ENCODE measurements at places on chromosomes 13 and 19. TPM values are rescaled to one million over a fixed set of nuclear protein-coding genes. Genes with fewer than 3 reads are reported as not detected.

Gene PRSS57
- total RNA-seq: not detected

Gene MADCAM1
- 0.74 TPM for total RNA-seq

Gene SCEL
- total RNA-seq: 102 TPM

Gene ZNF253
- 22.6 TPM for total RNA-seq

DNA sequence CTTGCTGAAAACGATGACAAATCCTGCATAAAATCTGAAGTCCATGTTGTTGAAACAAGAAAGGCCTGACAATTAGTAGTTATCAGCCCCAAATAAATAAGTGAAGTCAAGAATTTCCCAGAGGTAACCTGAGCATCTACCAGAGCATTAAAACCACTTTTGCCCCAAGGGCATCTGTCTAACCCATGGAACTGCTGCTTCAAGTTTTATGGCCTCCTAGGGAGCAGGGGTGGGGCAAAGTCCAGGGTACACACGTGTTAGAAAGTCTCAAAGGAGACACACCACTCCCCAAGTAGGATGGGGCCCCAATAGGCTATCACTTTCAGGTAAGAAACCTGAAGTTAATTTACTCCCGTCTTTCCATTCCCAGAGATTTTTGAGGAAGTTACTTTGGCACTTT is 81.1 kb downstream of the CACNA1A start:
- no peak for DNase-seq

- no peak for DNase-seq
Observed at GRCh38 chr13:76809389-76809788, 76.8 kb downstream of the KCTD12 start.

- DNase-seq: no peak
Observed at GRCh38 chr19:40827386-40828247, 22.6 kb downstream of the CYP2A6 start.

GRCh38 chr19:52692431-52693008 is 42.3 kb downstream of the ZNF611 start:
- DNase-seq: no peak

DNA sequence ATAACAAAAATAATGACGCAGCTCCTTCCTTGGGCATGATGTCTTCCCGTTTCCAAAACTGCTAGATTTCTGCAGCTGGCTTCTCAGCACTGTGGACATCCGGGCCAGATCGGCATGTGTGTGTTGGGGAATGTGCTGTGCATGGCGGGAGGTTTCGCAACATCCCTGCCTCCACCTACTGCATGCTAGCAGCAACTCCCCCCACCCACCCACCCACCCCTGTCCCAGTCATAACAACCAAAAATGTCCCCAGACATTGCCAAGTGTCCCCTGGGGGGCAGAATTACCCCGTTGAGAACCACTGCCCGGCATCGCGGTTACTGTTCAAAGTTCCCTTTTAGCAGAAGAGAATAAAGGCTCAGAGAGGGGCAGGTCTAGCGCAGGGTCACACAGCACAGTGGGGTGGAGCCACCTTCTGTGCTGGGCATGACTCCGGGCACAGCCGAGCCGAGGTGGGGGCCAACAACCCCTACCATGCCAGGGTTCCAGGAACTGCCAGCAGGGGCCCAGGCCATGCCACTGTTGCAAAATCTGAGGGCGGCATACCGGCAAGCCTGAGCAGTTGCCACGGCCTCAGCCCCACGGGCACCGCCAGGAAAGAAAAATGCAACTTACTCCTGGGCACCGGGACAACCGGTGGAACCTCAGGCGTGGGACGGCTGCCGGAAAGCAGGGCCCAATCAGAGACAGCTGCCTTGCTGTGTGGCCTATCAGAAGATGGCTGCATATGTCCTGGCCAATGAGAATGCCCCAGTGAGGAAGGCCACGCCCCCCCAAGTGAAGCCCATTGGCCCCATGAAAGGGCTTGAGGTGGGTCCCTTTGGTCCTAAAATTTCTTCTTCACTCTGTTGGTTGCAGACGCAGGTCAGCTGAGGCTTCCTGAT is 22.5 kb upstream of the NFIC start:
- no peak for DNase-seq

DNA sequence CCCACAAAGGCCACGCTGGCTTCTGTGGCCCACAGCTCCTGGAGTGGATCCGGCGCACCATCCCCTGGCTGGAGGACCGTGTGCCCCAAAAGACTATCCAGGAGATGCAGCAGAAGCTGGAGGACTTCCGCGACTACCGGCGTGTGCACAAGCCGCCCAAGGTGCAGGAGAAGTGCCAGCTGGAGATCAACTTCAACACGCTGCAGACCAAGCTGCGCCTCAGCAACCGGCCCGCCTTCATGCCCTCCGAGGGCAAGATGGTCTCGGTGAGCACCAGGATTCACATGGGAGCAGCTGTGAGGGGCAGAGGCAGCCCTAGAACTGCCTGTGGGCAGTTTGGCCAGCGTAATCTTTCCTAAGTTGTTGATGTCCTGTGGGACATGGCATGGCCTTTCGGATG is 27.2 kb downstream of the CAPN12 start:
- no peak for DNase-seq

DNA sequence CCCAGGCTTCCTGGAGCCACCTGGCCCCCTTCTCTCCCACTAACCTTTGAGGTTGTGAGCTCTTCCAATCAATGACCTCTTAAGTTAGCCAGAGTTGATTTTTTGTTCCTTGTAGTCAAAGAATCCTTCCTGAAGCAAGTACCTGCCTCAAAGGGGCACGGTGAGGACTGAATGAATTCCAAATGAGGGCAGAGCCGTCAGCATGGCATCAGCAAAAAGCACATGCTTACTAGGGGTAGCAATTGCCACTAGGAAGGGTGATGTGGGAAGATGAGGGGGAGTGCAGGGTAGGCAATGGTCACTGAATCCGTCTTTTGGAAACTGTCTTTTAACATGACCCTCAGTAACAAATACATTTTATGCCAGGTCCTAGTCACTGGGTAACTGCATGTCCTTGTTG is 15.6 kb upstream of the DHRS12 start:
- DNase-seq: no peak

- DNase-seq: no peak
Observed at GRCh38 chr13:88142653-88143052, 471.5 kb downstream of the SLITRK5 start.

GRCh38 chr13:47317356-47317755 is 420.5 kb upstream of the HTR2A start:
- DNase-seq: no peak

GRCh38 chr19:48400018-48400742 is 6.7 kb downstream of the GRIN2D start:
- no peak for DNase-seq

Data from type B pancreatic cell (in vitro differentiated cells).